ENCODE measurements at places on chromosomes 2 and 18.
A peak's percentile ranks its signal among the peaks of the same experiment; 100 is the strongest.

DNA sequence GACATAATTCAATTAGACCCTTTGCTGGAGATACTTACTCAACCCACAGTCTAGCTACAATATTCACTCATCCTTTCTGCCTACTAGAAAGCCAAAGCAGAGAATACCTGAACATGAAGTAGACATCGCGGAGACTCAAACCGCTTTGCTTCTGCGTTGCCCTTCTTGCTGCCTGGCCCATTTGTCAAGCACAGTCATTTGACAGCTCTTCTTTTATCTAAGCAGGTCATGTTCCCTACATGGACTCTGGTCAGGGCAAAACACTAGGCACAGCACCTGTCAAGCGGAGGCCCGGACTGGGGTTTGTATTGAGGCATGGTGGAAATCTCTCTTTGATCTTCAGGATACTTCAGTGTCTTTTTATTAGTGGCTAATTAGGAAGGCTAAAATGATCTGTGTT, 89.7 kb downstream of the FARSB start:
- no peak for DNase-seq

GRCh38 chr18:34001376-34001775, 223.3 kb downstream of the NOL4 start:
- DNase-seq, result no peak

DNA sequence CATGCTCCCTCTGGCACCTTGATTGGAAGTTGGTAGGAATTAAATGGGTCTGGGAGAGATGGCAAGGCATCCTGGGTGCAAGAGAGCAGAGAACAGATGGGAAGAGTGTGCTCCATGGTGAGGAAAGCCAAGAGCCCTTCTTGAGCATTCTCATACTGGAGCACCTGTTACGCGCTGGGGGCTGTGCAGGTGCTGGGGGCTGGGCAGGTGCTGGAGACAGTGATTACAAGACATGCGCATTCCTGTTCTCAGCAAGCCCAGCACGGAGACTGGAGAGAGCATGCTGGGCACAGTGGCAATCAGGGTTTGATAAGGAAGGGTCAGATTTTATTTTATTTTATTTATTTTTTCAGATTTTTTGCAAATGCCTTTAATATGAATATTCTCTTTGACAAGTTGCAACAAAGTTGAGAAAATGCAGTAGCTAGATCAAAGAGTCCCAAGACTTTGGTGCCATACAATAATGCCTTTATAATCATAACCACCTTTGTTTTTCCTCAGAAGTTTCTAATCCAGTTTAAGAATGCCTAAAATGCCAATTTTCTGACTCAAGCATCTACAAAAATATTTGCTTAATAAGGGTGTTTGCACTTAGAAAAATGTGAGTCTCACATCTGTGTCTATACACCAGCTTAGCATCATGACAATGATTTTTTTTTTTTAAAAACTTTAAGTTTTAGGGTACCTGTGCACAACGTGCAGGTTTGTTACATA, 193.3 kb downstream of the RNF152 start:
- no peak for DNase-seq

DNA sequence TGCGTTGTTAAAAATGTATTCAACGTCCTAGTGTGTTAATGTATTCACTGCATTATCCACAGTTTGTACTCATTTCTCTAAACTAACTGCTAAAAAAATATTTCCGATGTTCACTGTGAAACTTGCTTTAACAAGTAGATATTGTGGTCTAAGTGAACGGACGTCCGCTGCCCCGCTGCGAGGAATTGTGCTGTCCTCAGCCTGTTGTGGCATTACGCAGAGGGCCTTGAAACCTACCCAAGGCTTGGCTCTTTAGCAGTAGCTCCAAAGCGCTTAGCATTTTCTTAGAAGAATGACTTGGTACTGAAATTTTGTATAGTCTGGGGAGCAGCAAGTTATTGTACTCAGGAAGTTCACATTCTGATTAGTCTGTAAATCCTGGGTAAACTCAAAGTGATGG, 136.5 kb upstream of the SP5 start:
- DNase-seq, result no peak

- peak; percentile 45 for DNase-seq
Measured at GRCh38 chr2:3604991-3605961, 10.4 kb downstream of the COLEC11 start.

DNA sequence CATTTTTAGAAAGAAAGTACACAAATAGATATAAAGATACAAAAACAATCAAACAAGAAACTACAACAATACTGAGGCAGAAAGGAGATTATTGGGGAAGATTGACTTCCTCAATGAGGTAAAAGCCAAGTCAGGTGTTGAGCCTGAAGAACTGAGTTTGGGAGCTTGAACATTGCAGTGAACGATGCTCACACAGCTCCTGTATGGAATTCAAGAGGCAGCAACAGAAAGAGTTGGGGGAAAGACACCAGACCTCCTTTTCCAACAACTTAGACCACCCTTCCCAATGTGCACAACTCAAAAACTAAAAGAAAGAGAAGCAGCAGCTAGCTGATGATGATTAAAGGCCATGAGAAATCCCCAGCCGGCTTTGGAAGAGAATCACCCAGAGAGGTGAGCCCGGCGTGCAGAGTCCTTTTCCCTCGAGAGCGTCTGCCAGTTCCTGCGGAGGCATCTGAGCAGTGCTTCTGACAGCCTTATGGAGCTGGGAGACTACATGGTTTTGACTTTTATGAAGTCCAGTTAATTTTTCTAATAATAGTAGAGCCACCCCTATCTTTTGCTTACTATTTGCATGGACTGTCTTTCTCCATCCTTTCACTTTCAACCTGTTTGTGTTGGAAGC, 106.9 kb upstream of the RFX8 start:
- no peak for DNase-seq

DNA sequence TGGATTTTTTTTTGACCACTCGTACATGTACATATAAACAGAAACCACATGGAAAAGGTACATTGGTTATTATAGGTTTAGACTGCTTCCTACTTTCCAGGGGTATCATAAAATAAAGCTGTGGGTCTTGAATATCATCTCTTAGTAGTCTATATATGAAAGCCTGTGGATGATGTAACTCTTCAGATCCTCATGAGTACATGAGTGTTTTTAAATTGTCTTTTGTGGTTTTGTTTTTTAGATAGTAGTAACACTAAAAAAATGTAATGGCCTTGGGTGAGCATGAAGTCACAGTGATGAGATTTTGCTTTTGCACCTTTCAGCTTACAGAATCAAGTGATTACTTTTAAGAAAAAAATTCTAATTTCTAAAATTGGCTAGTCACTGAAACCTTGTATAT, 80.2 kb downstream of the RAB3GAP1 start:
- DNase-seq, result no peak

DNA sequence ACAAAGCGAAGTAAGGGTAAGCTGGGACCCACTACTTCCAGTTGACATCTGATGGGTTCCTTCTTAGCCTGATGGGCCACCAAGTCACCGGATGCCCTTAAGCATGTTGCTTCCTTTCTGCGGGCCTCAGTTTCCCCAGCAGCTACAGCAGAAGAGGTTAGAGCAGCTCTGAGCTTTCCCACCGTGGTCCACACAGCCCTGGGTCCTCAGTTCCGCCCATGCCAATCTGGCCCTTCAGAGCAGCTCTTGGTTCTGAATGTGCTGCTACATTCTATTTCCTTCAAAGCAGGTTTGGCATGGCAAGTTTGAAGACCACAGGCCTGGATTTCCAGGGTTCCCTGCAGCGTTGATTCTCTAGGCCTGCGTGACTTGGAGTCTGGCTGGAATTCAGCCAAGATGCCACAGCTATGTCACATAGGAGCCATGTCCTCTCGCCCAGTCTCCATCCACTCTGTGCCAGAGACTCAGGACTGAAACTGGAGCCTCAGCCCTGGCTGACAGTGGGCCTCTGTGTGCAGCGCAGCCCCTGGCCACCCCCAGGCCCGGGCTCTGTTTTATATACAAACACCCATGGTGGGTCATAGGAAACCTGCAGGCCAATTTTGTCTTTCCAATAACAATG, 79.6 kb downstream of the TFCP2L1 start:
- no peak for DNase-seq

DNA sequence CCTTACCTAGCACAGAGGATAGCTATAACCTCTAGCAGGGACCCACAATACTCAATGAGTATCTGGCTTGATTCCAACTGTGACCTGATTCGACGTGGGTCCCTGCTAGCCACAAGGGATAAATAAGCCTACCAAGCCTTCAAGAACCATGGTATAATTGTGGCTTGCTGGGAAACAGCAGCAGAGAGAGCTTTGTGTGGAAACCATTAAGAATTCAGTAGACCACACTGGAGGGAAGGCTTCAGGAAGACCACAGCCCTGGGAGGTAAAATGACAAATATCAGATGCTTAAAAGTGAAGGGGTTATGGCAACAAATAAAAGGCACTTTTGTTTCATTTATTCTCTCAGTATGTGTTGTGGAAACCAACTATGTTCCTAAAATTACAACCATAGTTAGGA, 82.6 kb upstream of the WIPF1 start:
- DNase-seq, result no peak

GRCh38 chr18:59323931-59324622, 5.6 kb upstream of the CPLX4 start:
- DNase-seq, result no peak

GRCh38 chr2:9238591-9239326, 32.1 kb downstream of the ASAP2 start:
- DNase-seq, result no peak

DNA sequence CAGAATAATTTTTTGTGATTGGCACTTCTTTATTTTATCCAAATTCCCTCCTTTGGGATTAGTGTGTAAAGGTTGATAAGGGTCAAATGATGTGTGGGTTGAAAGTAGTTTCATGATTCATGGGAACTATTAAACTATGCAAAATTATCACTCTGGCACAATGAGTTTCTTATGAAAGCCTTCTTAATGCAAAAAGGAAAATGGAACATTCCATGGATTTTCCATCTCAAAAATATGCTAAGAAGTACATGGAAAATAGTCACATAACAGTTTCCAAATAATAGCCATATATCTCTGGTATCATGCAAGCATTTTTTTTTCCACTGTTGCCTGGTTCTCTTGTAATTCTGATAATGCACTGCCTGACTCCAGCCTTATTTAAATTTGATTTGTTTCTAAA, 639.7 kb downstream of the NR4A2 start:
- DNase-seq, result no peak

GRCh38 chr2:186342029-186342428, 144.0 kb upstream of the ZC3H15 start:
- no peak for DNase-seq

DNA sequence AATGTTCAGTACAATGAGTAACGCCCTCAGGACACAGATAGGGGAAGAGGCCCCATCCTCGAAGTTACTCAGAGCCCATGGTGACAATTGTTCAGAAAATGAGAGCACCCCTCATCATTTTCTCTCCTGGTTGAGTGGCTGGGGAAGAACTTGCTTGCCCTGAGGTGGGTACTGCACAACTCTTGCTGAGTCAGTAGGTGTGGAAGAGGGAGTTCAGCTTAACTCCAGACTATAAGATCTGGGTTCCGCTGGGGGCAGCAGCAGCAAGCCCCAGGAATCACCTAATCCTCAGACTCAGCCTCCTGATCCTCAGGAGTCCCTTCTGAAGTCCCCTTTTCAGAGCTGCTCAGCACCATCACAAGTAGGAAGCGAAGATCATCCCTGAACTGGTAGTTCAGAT, 123.7 kb downstream of the PIEZO2 start:
- DNase-seq, result no peak

GRCh38 chr2:42125841-42126594, 43.1 kb upstream of the EML4 start:
- no peak for DNase-seq

DNA sequence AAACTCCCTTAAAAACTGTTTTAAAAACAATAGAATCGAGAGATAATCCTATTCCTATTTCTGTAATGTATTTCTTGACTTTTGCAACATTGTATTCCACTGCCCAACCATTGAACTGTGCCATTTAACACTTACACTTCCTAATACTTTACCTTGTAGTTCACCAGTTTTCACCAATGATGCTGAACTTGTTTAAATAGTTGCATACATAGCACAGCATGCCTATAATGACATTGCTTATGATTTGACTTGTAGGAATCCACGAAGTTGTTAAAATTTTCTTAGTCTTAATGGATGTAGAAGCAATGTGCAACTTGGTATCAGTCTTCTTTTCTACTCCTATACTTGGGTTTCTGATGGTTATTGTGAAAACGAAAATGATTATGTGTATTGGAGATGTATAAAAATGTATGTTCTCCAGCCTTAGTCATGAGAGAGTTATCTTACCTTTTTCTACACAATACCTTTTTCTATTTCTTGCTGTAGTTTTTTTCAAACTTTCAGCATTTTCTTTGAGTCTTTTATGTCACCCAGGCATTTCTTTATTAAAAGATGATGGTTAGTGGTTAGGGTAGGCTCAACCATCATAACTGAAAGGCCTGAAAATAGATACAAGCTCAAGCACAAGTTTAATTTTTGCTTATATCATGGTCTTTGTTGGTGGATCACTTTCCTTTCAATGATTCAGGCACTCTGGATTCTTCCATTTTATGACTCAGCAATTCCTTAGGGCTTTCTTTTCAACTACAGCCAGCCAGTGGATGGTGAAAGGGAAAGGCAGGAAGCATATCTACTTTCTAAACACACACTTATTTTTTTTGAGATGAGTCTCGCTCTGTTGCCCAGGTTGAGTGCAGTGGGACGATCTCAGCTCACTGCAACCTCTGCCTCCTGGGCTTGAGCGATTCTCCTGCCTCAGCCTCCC, 9.4 kb downstream of the GPD2 start:
- no peak for DNase-seq

GRCh38 chr2:56118474-56118873, 65.3 kb upstream of the CCDC85A start:
- DNase-seq, result no peak

Measured in stimulated activated naive CD4-positive, alpha-beta T cell treated with Interleukin-2 at 50 U/mL for 16 hours (primary cell).